Calu3 (cell line): ENCODE measurements at places on chromosomes 11 and 22. TPM values are rescaled to one million over a fixed set of nuclear protein-coding genes. Genes with fewer than 3 reads are reported as not detected.
A peak's percentile ranks its signal among the peaks of the same experiment; 100 is the strongest.

GRCh38 chr11:1837171-1838076 lies 1.4 kb upstream of the TNNI2 start:
- DNase-seq = peak; percentile 76

DNA sequence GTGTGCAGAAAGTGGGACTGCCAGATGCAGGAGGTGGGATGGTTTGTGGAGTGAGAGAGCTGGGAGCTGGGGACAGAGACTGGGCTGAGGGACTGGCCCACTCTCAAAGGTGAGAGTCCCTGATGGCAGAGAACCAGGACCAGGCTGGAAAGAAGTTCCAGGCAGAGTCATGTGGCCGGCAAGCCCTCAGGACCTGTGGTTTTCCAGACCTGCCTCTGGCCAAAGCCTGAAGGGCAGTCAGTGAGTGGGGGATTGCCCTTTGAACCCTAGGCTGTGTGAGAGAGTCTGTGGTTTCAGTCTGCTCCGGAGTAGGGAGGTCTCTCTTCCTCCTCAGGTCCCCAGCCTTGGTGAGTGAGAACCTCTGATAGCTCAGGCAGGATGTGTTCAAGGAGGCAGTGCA lies 17.0 kb downstream of the KCNC1 start:
- DNase-seq = no peak

- no peak for DNase-seq
Observed at GRCh38 chr22:30928401-30928800, 40.2 kb downstream of the MORC2 start.

- DNase-seq = no peak
Observed at GRCh38 chr11:22216940-22217339, 24.1 kb downstream of the ANO5 start.

DNA sequence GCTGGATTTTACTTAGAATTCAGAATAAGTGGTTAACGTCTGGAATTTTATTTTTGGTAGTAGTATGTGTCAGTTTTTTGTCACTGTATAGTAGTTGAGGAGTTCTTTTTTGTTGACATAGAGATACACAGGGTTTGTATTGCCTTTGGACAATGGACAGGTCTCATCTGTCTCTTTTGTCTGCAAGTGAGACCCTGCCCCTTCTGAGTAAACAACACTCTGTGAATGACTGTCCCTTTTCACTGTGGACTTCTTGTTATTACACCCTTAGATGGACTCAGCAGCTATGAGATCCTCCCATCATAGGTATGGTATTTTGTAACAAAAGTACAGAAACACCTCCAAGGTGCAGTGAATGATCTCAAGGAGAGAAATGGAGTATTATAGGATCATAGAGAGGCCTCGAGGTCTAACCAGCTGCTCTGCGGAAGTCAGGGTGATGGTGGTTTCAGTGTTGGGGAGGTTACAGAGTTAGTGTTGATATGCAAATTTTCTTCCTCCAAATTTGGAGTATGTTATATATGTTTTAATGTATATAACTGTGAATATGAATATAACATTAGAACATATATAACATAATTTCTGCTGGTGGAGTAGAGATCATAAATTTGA lies 7.8 kb downstream of the PPP6R3 start:
- no peak for DNase-seq

DCDC1 gene
- 0.68 TPM in 1 of 2 replicates, not detected in the other for total RNA-seq
